ENCODE measurements at places on chromosomes 11 and 22.

DNA sequence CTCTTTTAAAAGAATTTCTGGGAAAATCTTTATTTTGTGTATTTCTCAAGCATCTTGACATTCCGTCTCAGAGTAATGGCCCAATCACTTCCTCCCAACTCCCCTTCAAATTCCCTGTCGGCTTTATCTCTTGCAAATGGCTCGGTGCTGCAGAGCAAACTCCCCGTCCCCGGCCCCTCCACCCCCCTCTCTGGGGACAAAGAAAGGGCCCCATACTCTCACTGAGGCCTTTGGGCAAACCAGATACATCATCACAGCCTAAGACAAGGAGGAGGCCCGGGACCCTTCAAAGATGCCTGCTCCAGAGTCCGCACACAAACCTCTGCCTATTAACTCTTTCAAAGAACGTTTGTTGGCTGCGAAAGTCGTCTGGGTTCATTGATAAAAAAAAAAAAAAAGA lies 3.9 kb upstream of the SMIM38 start:
- no peak for DNase-seq

- no peak for DNase-seq
Measured at GRCh38 chr22:48353116-48353947, 1474.3 kb downstream of the BRD1 start.

- DNase-seq, result no peak
Measured at GRCh38 chr22:31083923-31084810, 3.0 kb downstream of the SMTN start.

- peak; percentile 85 for DNase-seq
Measured at GRCh38 chr11:88543902-88544655, 206.5 kb upstream of the CTSC start.

GRCh38 chr11:126740846-126741245 lies 259.7 kb downstream of the KIRREL3 start:
- DNase-seq, result no peak

DNA sequence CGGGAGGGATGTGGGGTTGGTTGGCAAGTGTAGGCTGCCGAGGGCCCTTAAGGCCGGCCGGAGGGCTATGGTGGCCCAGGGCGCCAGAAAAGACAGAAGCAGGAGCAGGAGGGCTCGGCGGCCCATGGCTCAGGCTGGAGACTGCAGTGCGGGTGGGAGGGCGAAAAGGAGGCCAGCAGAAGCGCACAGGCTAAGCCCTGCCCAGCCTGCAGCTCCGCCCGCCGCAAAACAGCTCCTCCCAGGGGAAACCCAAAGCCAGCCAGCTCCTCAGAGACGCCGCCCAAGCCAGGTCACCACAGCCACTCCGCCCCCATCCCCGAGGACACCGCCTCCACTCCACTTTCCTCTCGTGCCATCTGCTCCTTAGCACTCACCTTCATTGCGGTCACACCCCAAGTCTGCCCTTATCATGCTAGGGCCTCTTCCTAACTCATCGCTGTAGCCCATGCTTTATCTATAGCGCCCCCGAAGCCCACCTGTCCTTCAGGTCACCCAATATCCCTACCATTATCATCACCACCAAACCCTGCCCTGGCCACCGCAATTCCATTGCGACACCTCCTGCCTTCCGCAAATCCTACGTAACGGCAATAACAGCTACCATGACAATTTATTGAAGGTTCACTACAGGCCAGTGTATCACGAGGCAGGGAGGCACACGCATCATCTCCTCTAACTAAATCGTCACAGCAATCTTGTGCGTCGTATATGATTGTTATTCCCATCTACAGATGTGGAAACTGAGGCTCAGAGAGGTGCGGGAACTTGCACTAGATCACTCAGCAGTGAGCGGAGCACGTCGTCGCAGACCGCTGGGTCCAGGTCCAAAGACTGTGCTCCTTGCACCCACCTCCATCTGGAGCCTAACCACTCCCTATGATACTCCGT lies at the start of gene PRCP:
PRCP (minus strand) TSS at position 154 of the 888 bp plus-strand sequence; CDS start at position 126, 28 bp downstream.
- no peak for DNase-seq

- no peak for DNase-seq
Measured at GRCh38 chr11:95450547-95451123, 219.6 kb upstream of the SESN3 start.

- no peak for DNase-seq
Measured at GRCh38 chr11:19953336-19953735, 206.9 kb downstream of the DBX1 start.

- DNase-seq, result no peak
Measured at GRCh38 chr11:64128255-64129006, 37.5 kb downstream of the MACROD1 start.

GRCh38 chr22:30402028-30402765 lies 5.4 kb downstream of the SEC14L2 start:
- DNase-seq, result no peak

DNA sequence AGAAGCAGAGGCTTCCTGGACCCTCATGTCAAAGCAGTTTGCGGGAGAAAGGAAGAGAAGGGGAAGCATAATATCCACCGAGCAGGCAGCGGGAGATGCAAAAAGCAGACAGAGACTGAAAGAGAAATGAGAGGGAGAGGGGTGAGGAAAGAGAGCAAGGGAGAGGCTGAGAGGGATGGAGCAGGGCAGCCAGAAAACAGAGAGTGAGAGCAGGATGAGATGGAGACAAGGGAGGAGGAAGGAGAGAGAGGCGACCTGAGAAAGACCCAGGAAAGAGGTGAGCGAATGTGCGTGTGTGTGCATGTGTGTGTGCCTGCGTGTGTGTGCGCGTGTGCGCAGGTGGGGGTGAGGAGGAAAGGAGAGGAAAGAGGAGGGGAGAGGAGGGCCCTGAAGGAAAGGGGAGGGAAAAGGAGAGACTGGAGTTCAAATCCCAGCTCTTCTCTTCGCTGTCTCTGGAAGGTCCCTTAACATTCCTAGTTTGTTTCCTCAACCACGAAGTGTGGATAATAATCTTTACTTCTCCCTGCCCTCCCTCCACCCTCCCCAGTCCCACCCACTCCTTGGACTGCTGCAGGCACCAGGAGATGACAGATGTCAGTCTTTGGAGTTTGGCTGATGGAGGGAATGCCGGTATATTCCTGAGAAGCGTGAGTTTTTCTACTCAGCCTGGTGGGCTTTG lies 67.9 kb downstream of the ISX start:
- no peak for DNase-seq

- no peak for DNase-seq
Measured at GRCh38 chr22:32417906-32418305, 5.9 kb upstream of the RTCB start.

DNA sequence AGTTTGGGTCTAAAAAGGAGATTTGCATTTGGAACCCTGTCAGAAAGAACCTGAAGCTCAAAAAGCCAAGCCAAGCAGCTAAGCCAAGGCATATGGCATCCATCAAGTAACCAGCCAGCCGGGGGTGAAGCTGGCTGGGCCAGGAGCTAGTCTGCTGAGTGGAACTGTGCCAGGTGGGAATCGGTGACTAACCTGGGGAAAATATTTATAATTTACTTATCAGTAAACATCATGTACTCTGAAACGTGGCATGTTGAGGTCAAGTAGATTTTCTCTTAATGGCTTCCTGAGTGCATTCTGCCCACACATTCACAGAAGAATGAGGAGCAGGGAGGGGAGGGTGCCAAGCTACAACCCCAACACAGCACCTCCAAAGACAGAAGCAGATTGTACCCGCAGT lies 70.5 kb upstream of the SESN3 start:
- no peak for DNase-seq

DNA sequence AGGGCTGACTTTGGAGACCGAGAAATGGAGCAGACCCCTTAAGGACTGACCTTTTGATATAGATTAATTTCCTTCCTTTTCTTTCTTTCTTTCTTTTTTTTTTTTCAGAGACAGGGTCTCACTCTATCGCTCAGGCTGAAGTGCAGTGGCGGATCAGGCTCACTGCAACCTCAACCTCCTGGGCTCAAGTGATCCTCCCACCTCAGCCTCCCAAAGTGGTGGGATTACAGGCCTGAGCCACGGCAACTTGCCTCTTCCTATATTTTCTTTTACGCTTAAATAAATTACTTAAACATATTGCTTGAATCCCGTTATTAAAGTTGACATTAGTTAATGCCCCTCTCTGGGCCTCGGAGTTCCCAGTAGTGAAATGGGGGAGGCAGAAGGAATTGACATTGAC lies 350 bp upstream of the KCTD14 start:
- no peak for DNase-seq

DNA sequence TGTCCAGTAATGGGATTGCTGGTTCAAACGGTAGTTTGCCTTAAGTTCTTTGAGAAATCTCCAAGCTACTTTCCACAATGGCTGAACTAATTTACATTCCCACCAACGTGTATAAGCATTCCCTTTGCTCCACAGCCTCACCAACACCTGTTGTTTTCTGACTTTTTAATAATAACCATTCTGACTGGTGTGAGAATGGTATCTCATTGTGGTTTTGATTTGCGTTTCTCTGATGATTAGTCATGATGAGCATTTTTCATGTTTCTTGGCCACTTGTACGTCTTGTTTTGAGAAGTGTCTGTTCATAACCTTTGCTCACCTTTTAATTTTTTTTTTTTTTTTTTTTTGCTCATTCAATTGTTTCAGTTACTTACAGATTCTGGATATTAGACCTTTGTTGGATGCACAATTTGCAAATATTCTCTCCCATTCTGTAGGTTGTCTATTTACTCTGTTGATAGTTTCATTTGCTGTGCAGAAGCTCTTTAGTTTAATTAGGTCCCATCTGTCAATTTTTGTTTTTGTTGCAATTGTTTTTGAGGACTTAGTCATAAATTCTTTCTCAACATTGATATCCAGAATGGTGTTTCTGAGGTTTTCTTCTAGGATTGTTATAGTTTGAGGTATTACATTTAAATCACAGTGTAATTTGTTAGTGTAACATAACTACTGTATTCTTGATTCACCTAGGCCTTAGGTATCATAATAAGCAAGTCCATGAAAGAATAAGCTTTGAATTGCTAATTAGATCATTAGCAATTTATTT lies 33.0 kb downstream of the CCDC34 start:
- no peak for DNase-seq

GRCh38 chr11:70423523-70424505 lies 25.5 kb downstream of the CTTN start:
- DNase-seq, result no peak

GRCh38 chr11:34288492-34288891 lies 69.3 kb downstream of the ABTB2 start:
- DNase-seq, result no peak

DNA sequence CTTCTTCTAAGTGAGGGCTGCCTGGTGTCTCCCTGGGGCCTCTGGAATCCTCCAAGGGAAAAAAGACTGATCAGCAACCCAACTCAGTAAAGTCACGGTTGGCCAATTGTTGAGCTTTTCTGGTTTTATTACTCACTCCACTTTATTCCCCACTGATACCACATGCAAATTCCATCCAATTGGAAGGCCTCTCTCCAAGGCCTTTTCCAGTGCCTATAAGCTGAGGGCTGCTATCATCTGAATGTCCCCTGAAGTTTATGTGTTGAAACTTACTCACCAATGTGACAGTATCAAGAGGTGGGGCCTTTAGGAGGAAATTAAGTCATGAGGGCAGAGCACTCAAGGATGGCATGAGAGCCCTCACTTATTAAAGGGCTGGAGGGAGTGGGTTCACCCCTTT lies 463.3 kb downstream of the BUD13 start:
- no peak for DNase-seq

- peak; percentile 46 for DNase-seq
Measured at GRCh38 chr11:808427-809286, 1.1 kb upstream of the RPLP2 start.

DNA sequence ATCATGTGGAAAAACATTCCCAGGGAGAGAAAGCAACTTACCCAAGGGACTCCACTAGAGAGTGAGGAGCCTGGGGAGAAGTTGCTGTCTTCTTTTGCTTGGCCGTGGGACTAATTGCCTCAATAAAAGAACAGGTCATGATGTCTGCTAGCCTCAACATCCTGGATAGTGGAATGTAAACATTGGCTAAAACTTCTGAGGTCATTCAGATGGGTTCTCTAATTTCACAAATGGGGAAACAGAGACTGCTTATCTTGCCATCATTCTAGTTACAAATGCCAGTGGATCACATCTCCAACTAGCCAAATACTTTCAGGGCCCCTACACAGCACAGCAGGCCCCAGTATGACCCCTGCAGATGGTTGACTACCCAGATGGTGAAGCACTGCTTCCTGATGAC lies 28.4 kb upstream of the PAMR1 start:
- DNase-seq, result no peak

DNA sequence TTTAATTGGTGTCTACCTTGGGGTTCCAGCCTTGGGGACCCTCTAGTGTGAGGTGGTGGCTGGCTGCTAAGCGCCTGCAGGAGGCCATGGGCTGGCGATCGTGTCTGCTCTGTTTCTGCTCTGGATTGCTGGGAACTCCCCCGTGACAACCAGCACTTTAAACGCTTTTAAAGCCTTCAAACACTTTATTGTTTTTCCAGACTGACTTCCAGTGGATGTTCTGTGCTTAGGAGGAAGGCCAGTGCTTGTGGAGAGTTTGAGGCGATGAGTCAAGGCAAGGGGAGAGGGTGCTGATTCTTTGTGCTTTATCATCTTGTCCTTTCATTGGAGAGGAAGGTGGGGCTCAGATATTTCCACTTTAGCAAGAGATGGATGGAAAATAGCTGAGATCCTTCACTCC lies 81.6 kb downstream of the FLI1 start:
- DNase-seq, result no peak

DNA sequence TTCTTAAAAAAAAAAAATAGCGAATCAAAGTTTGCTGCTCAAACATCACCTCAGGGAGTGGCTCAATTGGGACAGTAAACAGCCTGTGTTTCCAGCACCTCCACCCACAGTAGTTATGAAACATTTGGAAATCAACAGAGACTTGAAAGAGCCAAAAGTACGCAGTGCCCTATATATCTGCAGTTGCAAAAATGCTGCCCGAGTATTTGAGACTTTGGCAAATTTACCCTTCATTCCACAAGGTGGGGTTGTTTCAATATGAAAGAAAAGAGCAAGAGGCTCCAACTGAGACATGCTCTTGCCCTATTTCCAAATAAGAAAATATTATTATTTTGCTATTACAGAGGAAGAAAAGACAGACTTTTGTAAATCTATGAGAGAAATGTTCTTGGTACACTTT lies 851.1 kb upstream of the RAG2 start:
- DNase-seq, result no peak

DNA sequence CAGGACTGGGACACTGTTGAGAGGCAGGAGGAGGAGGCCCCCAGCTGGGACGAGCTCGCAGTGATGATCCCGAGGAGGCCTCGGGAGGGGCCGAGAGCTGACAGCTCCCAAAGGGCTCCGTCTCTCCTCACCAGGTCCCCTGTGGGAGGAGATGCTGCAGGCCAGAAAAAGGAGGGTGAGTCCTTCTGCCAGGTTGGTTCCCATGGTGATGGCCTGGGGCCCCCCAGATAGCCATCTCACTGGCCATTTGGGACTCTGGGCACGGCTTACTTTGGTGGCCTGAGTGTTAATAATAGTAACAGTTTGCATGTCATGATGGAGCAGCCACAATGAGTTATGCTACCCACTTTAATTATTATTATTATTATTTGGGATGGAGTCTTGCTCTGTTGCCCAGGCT lies 18.9 kb downstream of the TRIOBP start:
- DNase-seq, result no peak

GRCh38 chr11:60343094-60343704 lies 16.1 kb downstream of the MS4A6E start:
- DNase-seq, result peak; percentile 16

- no peak for DNase-seq
Measured at GRCh38 chr22:36026741-36027140, 1.9 kb downstream of the RBFOX2 start.
